ENCODE measurements at places on chromosomes 12 and 14.

- DNase-seq: no peak
Observed at GRCh38 chr12:67952787-67953186, 36.5 kb upstream of the IFNG-AS1 start.

GRCh38 chr14:21985081-21985480 lies 311.5 kb upstream of the OR4E1 start:
- DNase-seq: no peak

GRCh38 chr12:91021076-91021475 lies 16.3 kb upstream of the EPYC start:
- no peak for DNase-seq

DNA sequence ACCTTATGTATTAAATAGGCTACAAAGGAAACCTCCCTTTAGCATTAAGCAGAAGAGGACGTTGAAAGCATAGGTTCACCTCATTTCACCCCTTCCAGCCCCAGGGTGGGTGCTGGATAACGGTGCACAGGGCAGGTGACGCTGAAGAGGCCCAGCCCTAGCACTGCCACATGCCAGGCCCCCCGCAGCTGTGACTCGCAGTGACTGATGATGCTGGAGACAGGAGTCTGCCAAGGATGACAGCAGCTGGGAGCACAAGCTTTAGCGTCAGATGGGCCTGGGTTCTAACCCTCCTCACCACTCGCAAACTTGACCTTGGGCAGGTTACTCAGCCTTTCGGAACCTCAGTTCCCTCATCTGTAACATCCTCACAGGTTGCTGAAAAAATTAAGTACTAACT lies 76.7 kb downstream of the TBK1 start:
- DNase-seq: no peak

DNA sequence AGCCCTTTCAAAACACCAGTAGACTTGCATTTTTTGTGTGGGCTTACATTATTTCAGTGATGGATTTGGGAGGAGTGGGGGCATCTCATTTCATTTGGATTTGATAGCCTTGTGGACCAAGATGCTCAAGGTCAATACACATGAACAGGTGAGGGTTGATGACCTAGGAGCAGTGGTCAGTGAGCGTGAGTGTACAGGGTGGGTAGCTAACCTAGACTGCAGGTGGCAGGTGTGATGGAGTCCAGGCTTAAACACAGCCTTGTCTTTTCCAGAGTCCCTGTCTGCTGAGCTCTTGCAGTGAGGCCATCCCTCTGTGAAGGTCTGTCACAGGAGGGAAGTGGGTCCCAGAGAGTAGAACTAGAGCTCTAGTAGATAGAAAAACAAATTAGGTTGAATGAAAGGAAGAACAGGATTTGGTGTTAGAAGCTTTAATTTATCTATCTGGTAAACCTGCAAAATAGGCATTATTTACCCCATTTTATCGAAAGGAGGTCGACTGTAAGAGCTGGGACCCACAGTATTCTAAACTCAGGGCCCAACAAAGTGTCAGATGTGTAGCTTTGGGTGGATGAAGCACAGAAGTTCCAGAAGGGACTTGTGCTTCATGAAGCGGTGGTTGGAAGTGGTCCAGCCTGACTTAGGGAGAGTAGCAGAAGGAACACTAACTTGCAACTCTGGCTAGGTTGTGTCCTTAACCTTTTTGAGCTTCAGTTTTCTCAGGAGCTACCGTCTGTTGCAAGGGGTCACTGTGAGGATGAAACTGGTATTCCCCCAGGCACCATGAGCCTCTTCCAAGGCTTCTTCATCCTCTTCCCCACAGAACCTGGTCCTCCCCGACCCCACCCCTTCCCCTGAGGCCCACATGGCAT lies 18.2 kb downstream of the RPS6KL1 start:
- DNase-seq: no peak

DNA sequence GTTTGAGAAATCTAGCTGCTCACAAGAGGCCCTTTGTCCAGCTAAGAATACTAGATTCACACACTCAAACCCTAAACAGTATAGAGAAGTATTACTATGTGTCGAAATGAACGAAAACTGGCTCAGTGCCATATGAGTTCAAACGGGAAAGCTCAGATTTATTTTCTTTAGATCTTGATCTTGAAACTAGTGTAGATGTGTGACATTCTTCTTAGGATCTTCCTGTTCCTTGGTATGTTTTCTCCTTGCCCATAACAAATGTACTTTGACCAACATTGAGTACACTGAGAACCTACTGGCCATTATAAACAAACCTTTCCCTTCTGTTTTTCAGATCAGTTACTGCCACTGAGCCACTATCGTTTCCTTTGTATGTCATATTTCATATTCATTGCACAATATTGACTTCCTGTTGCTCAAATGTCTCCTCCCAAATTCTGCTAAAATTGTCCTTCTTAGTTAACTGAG lies 21.3 kb downstream of the MYBPC1 start:
- no peak for DNase-seq

- DNase-seq: no peak
Observed at GRCh38 chr14:51959928-51960327, 29.4 kb upstream of the RTRAF start.

- no peak for DNase-seq
Observed at GRCh38 chr12:100141666-100141997, 1.0 kb downstream of the BLTP3B start.

DNA sequence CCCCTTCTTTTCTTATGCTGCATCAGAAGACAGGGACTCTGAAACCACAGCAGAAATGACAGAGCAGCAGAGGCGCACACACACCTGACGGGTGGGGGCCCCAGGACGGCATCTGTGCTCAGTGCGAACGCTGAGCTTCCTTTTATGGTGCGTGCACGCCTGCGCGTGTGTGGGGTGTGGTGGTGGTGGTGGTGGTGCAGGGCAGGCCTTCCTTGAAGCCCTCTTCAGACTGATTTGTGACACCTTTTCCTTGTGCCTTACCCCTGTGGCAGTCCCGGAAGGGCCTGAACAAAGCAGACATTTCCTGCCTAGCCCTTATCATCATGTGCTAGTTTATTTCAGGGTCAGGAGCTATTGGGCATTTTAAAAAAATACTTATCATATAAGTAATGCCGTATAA lies 75.7 kb downstream of the TSPAN9 start:
- DNase-seq: no peak

DNA sequence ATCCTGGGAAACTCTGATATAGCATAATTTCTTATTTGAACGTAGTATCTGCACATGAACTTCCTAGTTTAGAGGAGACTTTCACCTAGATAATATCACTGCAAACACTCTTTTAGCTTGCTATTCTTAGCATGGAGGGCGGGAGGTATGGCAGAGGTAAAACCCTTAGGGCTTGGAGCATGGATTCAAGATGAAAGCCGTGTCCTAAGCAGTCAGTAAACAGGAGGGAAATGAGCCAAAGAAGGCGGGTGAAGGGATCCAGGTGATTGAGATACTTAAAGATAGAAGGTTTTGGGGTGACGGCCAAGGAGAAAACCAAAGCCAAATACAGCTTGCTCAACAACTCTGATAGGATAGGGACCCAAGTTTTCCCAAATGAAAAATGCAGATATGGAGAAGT lies 107.1 kb upstream of the BCAT1 start:
- no peak for DNase-seq

- DNase-seq: no peak
Observed at GRCh38 chr14:76863724-76864407, 37.7 kb downstream of the LRRC74A start.

GRCh38 chr12:3045494-3045893 lies 31.7 kb upstream of the TSPAN9 start:
- no peak for DNase-seq

DNA sequence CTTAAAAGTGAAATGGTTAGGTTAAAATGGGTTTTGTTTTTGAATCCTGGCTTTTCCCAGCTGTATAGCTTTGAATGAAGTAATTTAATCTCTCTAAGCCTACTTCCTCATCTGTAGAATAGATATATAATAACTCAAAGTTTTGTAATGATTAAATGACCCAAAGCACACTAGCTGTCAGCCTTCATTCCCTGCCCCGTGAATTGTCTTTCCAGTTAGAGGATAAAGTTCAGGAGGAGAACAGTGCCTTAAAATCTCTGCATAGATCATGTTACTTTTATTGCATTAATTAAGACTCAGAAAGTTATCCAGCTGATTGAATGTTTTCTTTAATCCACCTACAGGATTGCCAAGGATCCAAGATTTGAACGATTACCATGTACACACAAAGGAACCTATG lies 19.4 kb downstream of the FCF1 start:
- no peak for DNase-seq

GRCh38 chr14:101064121-101064661 lies 160.7 kb upstream of the RTL1 start:
- no peak for DNase-seq

- no peak for DNase-seq
Observed at GRCh38 chr12:130195369-130195768, 33.1 kb downstream of the FZD10 start.

Measured in effector memory CD8-positive, alpha-beta T cell (primary cell).